ENCODE measurements at places on chromosomes 1 and 21.
A peak's percentile ranks its signal among the peaks of the same experiment; 100 is the strongest.

DNA sequence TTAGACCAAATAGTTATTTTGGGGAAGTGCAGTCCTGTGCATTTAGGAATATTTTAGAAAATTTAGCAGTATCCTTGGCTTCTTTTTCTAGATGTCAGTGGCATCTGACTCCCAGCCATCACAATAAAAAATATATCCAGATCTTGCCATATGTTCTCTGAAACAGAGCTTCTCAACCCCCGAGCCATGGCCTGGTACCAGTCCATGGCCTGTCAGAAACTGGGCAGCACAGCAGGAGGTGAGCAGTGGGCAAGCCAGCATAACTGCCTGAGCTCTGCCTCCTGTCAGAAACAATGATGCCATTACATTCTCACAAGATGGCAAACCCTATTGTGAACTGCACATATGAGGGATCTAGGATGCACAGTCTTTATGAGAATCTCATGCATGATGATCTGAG is 480.0 kb downstream of the LRRIQ3 start:
- no peak for DNase-seq

- DNase-seq = no peak
Observed at GRCh38 chr1:95183952-95184351, 50.1 kb upstream of the RWDD3 start.

DNA sequence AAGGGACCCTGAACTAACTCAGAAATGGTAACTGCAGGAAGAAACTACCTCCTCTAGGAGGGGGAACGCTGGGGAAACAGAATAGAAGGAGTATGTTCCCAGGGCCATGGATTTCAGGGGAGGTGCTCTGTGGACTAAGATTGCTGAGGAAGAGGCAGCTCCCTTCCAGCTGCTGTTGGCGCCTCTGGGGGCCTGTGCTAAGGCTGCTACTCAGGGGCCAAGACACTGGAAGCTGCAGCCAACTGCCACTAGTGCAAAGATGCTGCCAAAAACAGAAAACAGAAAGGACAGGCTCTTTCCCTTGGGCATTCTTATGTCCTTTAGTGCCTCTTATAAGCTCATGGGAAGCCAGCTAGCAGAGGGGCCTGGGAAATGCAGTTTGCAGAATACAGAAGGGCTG is 58.0 kb upstream of the SGIP1 start:
- DNase-seq = no peak

DNA sequence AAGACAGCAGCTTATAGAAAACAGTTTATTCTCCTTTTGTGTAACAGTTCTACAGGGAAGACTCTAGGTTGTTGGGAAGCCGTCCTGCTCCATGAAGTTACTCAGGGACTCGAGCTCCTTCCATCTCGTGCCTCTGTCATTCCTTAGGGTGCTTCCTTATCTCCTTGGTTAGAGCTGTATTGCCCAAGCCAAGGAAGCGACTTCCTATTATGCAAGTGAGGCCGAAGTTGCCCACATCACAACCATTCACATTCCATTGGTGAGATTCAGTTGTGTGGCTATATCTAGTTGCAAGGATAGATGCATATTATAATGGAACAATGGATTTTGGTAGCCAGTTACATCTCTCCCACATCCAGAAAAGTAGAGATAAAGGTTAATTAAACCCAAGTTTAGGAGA is 9.0 kb downstream of the GSTM5 start:
- DNase-seq = peak; percentile 56

- DNase-seq = no peak
Observed at GRCh38 chr1:197598935-197599334, 176.3 kb downstream of the DENND1B start.

GRCh38 chr1:16074217-16074616 is 766 bp upstream of the FAM131C start:
- no peak for DNase-seq

- DNase-seq = peak; percentile 1
Observed at GRCh38 chr1:114122941-114123618, 30.6 kb downstream of the SYT6 start.

DNA sequence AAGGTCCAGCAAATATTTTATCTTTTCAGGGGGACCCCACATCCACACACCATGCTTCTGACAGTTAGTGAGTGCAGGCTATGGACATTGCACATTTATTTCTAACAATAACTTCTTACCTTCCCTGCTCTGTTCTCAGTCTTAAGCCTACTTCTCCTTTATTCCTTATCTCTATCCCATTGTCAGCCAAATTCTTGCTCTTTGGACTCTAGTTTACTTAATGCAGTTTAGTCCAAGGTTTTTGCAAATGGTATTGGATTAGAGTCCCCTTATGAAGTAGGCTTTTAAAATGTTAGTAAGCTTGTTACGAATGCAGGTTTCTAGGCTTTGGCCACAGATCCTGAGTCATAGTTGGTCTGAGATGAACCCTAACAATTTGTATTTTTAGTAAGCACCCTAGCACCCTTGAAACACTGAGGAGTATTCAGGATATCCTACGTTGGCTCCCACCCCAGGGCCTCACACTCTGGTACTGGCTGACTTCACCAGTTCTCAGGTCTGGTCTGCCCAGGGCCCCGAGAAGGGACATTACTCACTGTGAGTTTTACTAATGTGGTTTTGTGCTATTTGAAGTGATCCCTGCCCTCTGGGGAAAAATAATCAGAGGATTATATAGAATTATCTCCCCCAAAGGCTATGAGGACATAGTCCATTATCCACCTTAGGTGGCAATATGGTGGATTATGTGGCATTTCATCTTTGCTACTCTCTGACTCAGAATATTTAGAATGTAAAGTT is 239.5 kb downstream of the TGFB2 start:
- DNase-seq = no peak

DNA sequence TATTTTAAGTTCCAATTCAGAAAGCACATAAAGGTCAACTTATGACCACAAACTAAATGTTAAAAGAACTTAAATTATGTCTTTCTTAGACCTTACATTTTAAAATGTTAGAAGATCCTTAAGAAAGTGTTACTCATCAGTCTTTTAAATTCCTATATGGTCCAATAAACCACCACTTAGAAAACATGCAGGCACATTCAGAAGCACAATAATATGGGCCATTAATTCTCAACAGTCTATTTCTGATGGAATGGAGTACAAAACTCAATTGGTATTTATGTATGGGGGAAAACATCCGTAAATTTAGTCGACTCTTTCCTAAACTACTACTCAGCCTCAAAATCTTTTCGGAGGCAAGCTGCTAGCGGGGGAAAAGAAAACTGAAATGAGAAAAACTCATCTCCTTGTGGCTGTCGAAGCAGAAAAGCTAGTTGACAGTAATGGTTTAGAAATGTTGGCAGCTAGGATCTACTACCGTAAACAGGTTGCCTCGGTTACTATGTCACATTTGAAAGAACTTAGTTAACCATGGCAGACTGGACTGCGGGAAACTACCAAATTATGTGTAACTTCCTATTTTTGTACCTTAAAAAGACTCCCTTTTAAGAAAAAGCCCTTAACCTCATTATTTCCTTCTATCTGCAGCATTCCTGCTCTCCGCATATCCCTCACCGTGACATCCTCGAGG is 1.0 kb downstream of the TRMT1L start:
- DNase-seq = peak; percentile 32

DNA sequence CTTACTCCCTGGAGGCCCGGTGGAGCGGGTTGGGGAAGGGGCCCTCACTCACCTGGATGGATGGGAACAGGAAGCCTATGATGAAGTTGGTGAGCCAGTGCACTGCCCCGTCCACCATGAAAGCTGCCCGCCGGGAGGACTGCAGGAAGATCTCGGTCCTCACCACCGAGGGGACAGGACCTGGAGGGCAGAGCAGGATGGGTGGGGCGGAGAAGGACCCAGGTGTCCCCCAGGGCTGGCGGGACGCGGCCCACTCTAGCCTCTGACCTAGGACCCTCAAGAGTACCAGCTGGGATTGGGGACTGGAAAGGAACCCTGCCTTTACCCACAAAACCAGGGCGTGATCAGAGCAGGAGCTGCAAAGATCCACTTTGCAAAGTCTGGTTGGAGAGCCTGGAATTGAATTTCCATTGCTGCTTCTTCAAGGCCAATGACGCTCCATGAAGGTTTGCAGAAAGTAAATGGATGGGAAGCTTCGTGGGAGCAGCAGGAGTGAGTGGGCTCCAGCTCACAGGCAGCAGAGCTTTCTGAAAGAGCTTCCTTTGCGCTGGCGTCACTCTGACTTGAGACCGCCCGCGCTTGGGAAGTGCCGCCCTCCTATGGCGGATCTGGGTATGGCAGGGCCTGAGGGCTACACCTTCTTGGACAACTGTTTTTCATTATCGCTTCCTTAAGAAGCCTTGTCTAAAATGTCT is 21.4 kb downstream of the SLC2A7 start:
- peak; percentile 86 for DNase-seq

GRCh38 chr21:39633770-39634181 is 21.0 kb downstream of the B3GALT5 start:
- DNase-seq = peak; percentile 16

DNA sequence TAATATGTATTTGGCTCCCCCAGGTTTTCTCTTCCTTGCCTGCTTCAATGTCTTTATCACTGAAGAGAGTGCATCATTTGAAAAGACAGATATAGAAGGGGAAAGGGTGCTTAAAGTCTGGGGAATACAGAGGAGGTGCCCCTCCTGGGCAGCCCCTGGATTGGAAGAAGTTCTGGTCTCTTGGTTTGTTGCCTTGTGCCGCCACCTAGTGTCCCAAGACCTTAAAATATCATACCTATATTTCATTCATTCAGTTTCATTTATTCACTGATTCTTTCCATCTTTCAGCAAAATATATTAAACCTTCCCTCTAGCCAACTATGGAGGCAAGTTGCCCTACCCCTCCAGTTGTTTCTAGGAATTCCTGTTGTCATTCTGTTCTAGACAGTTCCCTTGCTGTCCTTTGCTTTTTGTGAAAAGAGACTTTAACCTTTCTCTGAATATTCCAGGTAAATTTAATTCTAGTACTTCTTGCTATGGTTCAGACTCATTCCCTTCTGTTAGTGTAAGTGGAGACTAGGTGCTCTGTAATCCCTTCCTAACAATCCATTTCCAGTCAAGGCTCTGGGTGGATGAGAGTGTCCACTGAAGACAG is 56.1 kb downstream of the MEF2D start:
- DNase-seq = peak; percentile 35

GRCh38 chr1:179516976-179517705 is 58.6 kb downstream of the NPHS2 start:
- no peak for DNase-seq

- DNase-seq = peak; percentile 52
Observed at GRCh38 chr1:66350001-66350547, 183.9 kb upstream of the SGIP1 start.

- no peak for DNase-seq
Observed at GRCh38 chr1:25793585-25794170, 6.3 kb upstream of the SELENON start.

Measured in fibroblast of pulmonary artery (primary cell).